Activated T-cell treated with anti-CD3 and anti-CD28 coated beads, Interleukin-2, amount 50 U/mL, for 1 hour (primary cell): ENCODE measurements at places on chromosomes 11 and 22.
A peak's percentile ranks its signal among the peaks of the same experiment; 100 is the strongest.

GRCh38 chr11:31822927-31823643, 12.0 kb upstream of the PAX6 start:
- no peak for DNase-seq

DNA sequence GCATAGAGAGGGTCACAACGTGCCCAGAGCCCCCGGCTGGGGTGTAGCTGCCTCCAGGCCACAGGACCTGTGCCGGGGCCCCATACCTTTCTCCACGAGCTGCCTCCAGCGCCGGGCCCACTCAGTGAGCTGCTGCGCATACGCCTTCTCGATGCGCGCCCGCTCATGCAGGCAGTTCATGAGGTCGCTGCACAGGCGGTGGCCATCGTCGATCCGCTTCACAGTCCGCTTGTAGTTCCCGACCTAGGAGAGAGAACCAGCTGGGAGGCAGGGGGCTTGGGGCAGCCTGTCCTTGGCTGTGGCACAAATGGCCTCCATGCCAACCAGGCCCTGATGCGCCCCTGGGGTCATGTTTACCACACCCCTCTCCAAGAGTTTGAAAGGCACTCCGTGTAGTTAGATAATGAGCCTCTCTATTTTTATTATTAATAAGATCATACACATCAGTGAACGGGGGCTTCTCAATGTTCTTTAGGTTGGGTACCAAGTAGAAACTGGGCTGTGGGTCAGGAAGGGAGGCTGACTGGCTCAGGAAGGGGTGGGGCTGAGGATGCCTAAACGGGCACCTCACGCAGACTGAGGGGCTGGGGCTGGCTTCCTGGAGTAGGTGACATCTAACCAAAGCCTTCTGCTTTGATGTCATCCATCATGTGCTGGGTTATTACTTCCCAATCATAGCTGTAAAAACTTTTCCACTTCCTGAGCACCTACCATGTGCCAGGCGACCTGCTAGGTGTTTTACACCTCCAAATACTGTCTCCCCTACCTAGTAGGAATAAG, 36.5 kb upstream of the ARFGAP3 start:
- DNase-seq, result no peak

DNA sequence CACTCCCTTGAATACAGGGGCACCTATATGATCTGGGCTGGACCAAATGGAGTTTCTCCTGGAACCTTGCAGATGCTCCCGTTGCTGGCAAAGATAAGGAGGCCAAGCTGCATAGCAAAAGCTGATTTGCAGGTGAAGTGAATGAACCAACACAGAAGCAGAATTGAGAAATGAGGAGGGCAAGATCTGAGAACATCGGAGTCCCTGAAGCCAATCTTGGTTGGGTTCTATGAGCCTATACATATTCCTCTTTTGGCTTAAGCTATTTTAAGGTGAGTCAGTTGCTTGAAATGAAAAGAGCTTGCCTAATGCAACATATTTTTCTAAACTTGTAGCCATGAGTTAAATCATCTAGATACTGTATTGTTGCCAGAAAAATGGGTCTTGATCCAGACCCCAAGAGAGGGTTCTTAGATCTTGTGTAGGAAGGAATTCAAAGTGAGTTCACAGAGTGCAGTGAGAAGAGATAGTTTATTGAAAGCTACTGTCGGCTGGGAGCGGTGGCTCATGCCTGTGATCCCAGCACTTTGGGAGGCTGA, 23.5 kb downstream of the WEE1 start:
- DNase-seq, result no peak

GRCh38 chr22:44311104-44311854, 1.5 kb downstream of the SHISAL1 start:
- DNase-seq, result no peak

- no peak for DNase-seq
Measured at GRCh38 chr11:70826541-70827335, 425.6 kb downstream of the SHANK2 start.

DNA sequence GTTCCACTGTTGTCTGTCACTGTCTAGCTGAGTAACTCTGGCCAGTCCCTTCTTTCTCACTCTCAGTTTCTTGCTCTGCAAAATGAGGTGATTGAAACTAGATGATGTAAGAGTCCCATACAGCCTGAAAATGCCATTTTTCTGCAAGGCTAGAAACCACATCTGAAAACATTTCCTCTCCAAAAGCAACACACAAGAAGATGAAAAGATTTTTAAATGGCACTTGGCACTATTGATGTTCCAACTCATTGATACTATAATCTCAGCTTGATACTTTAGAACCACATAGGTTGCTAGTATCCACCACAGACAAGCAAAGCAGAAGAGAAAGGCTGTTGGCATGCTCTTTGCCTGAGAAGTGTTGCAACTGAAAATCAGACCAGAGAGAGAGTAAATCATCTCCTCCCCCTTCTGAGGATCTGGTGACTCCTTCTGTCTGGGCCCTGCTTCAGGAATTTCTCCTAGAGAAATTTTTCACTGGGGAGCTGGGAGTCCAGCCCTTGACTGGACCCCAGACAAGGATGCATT, 1217.9 kb downstream of the LRRC4C start:
- no peak for DNase-seq

GRCh38 chr22:42268852-42269410, 1.5 kb downstream of the TCF20 start:
- no peak for DNase-seq

DNA sequence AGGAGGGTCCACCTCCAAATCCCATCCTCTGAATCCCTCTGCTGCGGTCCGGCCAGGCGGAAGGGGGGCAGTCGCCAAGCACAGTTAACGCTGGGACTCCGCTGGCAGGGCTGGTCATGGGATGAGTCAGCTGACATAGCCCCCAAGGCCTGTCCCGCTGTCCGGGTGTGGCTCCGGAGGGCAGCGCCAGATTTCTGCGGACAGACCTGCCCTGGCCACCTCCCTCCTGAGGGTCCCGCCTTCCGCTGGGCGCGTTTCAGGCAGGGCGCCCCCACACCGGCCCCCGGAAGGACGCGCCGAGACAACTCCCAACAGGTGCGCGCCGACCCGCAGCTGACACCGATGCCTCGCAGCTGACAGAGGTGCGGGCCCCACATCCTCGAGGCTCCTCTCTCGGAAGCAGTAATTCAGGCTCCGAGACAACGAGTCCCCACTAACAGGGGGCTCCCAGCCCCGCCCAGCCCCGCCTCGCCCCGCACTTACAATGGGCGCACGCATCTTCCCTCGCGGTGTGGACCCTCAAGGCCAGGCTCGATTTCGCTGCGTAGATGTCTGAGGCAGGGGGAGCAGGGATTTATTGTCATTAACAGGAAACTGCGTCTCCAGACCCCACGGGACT, 607 bp downstream of the PLAAT3 start:
- DNase-seq, result peak; percentile 22

GRCh38 chr11:117931971-117932370, 2.8 kb upstream of the TMPRSS13 start:
- no peak for DNase-seq

DNA sequence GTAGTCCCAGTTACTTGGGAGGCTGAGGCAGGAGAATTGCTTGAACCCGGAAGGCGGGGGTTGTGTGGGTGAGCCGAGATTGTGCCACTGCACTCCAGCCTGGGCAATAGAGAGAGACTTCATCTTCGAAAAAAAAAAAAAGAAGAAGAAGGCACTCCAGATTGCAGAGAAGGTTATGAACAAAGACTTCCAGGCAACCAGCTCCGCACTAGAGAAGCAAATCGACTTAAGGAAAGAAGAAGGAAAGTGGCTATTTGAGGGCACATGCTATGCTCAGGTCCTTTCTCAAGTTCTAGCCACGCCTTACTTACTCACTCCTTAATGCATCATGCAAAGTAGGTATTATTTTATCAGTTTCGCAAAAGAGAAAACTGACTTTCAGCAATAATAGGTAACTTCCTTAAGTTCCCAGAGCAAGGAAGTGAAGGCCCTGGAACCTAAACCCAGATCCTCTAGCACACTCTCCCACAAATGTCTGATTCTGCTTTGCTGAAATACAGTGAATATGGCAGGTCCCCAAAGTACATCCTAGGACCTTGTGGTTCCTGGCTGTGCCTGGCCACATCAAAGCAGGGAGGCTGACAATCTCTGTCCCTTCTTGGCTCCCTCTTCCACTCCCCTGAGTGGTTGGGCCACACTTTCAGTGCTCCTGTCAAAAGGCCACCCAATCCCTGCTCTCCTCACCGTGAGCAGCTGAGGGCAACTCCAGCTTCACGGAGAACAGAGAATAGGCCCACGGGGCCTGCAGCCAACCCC, 14.2 kb downstream of the CD3E start:
- no peak for DNase-seq

DNA sequence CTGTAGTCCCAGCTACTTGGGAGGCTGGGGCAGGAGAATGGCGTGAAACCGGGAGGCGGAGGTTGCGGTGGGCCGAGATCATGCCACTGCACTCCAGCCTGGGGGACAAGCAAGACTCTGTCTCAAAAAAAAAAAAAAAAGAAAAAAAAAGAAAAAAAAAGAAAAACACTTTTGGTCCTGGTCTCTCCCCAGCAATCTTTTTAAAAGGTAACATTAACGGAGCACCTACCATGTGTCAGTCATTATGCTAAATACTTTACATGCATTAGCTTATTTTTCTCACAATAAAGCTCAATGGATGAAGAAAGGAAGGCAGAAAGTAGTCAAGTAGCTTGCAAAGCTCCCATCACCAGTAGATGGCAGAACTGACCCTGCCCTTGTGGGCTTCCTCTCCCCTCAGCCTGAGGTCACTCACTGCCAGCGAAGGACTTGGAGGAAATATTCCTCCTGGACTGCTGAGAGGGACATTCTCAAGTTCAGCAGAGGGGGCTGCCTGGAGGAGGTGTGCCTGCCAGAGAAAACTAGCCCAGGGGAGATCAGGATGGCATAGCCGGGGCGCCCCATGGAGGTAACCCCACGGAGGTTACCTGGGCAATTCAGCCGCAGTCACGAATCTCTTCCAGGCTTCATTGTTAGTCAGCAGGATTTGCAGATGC, 15.5 kb downstream of the APOL3 start:
- peak; percentile 49 for DNase-seq

DNA sequence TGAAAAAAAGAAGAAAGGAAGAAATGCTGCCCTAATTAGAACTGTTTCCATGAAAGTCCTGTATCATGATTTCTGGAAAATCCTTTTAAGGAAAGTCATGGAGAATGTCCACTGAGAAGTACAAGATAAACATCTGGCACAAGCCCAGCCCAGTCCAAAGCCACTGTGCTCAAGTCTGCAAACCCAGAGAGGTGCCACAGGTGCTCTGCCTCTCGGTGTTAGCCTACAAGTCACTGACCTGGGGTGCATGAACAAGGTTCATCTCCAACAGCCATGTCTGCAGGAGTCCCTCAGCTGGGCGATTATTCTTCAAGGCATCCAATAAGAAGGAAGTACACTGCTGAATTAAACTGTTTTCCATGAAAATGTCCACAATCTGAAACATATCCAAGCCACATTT, 51.1 kb upstream of the SLC25A1 start:
- DNase-seq, result no peak

- peak; percentile 8 for DNase-seq
Measured at GRCh38 chr11:2797121-2797711, 88.4 kb downstream of the CDKN1C start.

GRCh38 chr11:92653454-92653853, 316.0 kb upstream of the MTNR1B start:
- DNase-seq, result no peak

DNA sequence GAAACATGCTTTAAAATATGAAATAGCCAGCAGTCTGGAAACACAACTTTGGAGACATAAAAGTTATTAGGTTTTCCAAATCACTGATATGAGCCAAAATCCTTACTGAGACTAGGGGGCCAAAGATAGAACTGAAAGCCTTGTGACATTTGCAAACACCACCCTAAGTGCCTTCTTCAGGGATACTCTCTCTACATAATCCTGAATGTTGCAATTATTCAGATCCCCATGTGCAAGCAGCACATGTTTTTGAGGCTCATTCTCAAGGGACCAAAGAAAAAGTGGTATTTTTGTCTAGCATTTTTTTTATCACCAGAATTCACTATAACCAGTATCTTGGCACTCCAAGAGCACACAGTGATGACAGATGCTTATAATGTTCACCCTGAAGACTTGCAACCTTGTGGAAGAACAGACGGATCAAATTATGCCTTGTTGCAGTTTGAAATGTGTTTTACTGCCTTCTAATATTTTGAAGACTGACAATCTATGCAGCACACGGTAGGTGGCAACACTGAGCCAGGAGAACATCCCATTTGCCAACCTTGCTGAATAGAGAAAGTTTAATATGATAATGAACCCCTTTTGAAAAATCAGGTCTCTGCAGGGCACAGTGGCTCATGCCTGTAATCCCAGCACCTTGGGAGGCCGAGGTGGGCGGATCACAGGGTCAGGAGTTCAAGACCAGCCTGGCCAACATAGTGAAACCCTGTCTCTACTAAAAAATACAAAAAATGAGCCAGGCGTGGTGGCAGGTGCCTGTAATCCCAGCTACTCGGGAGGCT, 78.5 kb downstream of the PLEKHA7 start:
- no peak for DNase-seq

- DNase-seq, result no peak
Measured at GRCh38 chr11:27456140-27456794, 16.3 kb downstream of the LGR4 start.

DNA sequence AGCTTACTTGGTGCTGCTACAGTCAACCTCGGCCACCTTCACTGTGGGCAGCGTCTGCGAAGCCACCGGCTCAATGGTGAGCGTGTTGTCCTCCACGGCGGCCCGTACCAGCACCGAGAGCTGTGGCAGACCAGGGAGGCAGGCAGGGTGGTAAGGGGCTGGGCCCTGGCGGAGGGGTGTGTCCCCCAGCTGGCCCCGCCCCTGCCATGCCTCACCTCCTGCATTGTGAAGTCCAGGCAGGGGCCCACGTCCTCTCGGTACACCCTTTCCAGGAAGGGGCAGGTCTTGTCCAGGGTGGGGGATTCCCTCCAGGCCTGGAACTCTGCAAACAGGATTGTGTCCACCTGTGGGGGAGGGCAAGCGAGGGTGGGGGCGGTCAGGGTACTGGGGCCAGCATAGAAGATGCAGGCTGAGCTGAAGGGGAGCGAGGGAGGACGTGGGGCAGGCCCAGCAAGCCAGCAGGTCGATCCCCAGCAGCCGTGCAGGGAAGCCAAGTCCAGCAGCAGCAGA, 12.8 kb downstream of the RAB3IL1 start:
- no peak for DNase-seq

GRCh38 chr22:42655693-42656092, 6.5 kb upstream of the CYB5R3 start:
- no peak for DNase-seq

DNA sequence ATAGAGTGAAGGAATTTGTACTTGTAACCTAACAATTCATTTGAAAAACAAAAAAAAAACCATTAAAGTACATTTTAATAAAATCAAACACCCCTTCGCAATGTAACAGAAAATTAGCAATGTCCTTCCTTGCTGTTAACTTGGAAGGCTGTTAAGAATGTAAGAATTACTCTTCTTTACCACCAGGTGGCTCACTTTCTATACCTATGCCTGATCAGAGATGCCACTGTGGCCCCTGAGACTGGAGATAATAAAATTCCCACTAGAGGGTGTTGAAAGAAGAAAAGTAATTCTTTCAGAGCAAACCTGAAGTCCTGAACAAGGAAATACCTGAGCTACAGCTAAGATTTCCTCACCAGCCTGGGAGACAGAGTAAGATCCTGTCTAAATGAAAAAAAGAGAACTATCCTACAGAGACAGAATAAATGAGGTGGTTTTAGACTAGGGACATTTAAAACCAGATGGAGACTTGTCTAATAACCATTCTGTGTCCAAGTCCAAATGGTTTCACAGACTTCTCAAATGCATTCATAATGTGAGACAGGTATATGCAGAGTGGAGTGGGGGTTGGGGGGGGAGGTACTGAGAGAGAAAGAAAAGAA, 1089.3 kb downstream of the FAM181B start:
- DNase-seq, result no peak

- DNase-seq, result no peak
Measured at GRCh38 chr11:93844568-93844967, 5.8 kb downstream of the VSTM5 start.
